ENCODE measurements at places on chromosomes 5 and 9. TPM values are rescaled to one million over a fixed set of nuclear protein-coding genes. Genes with fewer than 3 reads are reported as not detected.

Gene IFNA7
- not detected for total RNA-seq

Gene FOCAD
- total RNA-seq: 19.6 TPM

Gene PIP5KL1
- 3.3 TPM for total RNA-seq

Gene UAP1L1
- total RNA-seq: 14.8 TPM

Gene CAMK2A
- not detected for total RNA-seq

- no peaks in the 10 kb centered on the region for H3K27me3 ChIP-seq
- peak overlapping the region; percentile 33 for H3K4me3 ChIP-seq
- DNase-seq: no peak
- H3K36me3 ChIP-seq: no peaks in the 10 kb centered on the region
- peaks cover 15% of the 10 kb centered on the region for H3K4me1 ChIP-seq
- no peak overlapping the region for H3K27ac ChIP-seq
Observed at GRCh38 chr9:77827104-77827784, 179.1 kb upstream of the GNA14 start.

- H3K4me3 ChIP-seq: no peak overlapping the region
- H3K27ac ChIP-seq: no peak overlapping the region
- no peak for DNase-seq
- no peaks in the 10 kb centered on the region for H3K36me3 ChIP-seq
- no peaks in the 10 kb centered on the region for H3K4me1 ChIP-seq
- no peaks in the 10 kb centered on the region for H3K27me3 ChIP-seq
Observed at GRCh38 chr5:81556809-81557208, 162.9 kb upstream of the ACOT12 start.

DNA sequence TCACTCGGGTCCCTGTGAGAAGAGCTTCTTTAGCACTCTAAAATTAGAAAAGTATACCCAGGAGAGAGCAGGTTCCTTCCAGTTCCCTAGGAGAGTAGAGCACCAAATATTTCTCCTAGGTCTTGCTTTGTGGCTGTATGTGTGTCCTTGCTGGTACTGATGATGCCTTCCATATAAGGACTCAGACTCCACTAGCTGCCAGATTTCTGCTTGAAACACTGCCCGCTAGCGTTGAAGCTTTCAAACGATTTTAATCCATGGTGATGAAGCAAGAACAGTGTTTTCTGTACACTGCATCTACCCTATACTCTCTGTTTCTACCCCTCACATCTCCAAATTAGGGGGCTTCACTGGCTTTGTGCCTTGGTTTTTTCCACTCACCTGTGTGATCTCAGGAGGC, 2.4 kb upstream of the SMC2 start:
- no peak overlapping the region for H3K4me3 ChIP-seq
- peaks cover 27% of the 10 kb centered on the region for H3K4me1 ChIP-seq
- peaks cover 10% of the 10 kb centered on the region for H3K27me3 ChIP-seq
- H3K36me3 ChIP-seq: no peaks in the 10 kb centered on the region

DNA sequence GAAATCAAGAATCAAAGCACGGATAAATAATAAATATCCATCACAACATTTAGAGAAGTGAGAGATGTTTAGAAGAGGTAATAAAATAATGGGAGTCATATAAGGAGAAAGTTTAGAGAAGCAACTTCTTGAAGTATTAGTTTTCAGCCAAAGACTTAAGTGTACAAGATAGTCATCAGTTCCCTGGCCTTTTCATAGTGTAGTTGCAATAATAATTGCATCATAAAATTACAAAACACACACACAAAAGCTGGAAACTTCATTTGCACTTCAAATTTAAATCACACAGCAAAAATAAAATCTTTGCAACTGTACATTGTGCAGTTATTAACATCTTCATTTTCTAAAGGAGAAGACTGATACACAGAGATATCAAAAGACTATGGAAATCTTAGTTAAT, 319.1 kb upstream of the RGMB start:
- no peak overlapping the region for H3K27ac ChIP-seq
- no peak overlapping the region for H3K4me3 ChIP-seq
- DNase-seq: no peak
- H3K36me3 ChIP-seq: no peaks in the 10 kb centered on the region
- H3K27me3 ChIP-seq: no peaks in the 10 kb centered on the region

GRCh38 chr5:112306956-112307355, 112.1 kb downstream of the EPB41L4A start:
- peaks cover 2% of the 10 kb centered on the region for H3K27me3 ChIP-seq
- DNase-seq: no peak
- H3K27ac ChIP-seq: no peak overlapping the region
- H3K4me3 ChIP-seq: no peak overlapping the region
- no peaks in the 10 kb centered on the region for H3K4me1 ChIP-seq

GRCh38 chr9:41229408-41230401, 40.6 kb upstream of the ZNG1F start:
- no peak for DNase-seq
- H3K4me3 ChIP-seq: no peak overlapping the region
- no peaks in the 10 kb centered on the region for H3K4me1 ChIP-seq
- peaks cover 3% of the 10 kb centered on the region for H3K27me3 ChIP-seq
- H3K36me3 ChIP-seq: no peaks in the 10 kb centered on the region

GRCh38 chr9:84136119-84136868, 155.7 kb downstream of the RMI1 start:
- peaks cover 11% of the 10 kb centered on the region for H3K4me1 ChIP-seq
- no peaks in the 10 kb centered on the region for H3K36me3 ChIP-seq
- peaks cover 15% of the 10 kb centered on the region for H3K27me3 ChIP-seq
- H3K4me3 ChIP-seq: no peak overlapping the region

GRCh38 chr9:69385581-69386033, 60.6 kb downstream of the ENTREP1 start:
- H3K27me3 ChIP-seq: no peaks in the 10 kb centered on the region
- no peak for DNase-seq
- no peaks in the 10 kb centered on the region for H3K4me1 ChIP-seq
- no peak overlapping the region for H3K27ac ChIP-seq
- H3K4me3 ChIP-seq: no peak overlapping the region

DNA sequence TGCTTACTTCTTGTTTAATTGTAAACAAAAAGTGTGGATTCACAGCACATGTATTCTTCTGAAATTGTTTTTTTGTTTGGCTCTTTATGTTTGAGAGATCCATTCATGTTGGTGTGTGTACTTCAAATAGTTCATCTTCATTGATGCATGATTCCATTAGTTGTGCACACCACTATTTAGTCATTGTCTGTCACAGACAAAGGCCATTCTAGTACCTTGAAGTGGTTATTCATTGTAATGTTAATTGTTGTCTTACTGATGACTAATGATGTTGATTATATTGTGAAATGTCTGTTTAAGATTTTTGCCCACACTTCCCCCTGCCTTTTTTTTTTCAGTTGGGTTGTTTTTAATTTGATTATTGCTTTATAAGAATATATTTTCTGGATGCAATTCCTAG, 391.3 kb downstream of the DIRAS2 start:
- no peaks in the 10 kb centered on the region for H3K36me3 ChIP-seq
- no peak for DNase-seq
- peaks cover 3% of the 10 kb centered on the region for H3K27me3 ChIP-seq
- H3K4me3 ChIP-seq: no peak overlapping the region
- H3K4me1 ChIP-seq: no peaks in the 10 kb centered on the region

GRCh38 chr5:59757442-59757841, 136.1 kb downstream of the PDE4D start:
- H3K4me3 ChIP-seq: no peak overlapping the region
- H3K4me1 ChIP-seq: no peaks in the 10 kb centered on the region
- no peak for DNase-seq

- no peak overlapping the region for H3K4me3 ChIP-seq
- DNase-seq: no peak
- no peaks in the 10 kb centered on the region for H3K4me1 ChIP-seq
- H3K27me3 ChIP-seq: no peaks in the 10 kb centered on the region
- H3K36me3 ChIP-seq: no peaks in the 10 kb centered on the region
- no peak overlapping the region for H3K27ac ChIP-seq
Observed at GRCh38 chr5:1725641-1726468, 73.8 kb downstream of the MRPL36 start.

All from CD4-positive, CD25-positive, alpha-beta regulatory T cell (primary cell).